Stimulated activated CD8-positive, alpha-beta memory T cell treated with anti-CD3 and anti-CD28 coated beads, Interleukin-15, amount 100 ng/mL, for 24 hours (primary cell): ENCODE measurements at places on chromosomes 6 and 20.

DNA sequence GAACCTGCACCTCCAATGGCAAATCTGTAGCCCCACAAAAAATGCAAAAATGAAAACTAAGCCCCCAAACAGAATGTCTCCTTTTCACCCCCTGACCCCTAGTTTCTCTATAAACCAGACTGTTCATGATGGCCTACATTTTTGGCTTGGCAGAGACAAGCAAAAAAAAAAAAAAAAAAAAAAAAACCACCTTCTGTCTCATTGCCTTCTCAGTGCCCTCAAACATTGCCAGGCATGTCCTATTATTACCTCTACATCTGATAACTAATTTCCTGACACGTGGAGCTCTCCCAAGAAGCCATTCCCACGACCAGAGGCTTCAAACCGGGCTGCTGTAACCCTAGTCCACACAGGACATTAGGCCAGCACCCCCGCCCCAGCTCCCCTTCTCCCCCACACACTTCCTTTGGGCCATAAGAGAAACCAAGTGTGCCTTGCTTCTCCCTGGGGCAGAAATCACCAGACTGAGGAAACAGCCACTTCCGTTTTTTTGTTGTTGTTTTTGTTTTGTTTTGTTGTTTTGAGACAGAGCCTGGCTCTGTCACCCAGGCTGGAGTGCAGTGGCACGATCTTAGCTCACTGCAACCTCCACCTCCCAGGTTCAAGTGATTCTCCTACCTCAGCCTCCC, 65.4 kb downstream of the GPR6 start:
- DNase-seq = no peak

DNA sequence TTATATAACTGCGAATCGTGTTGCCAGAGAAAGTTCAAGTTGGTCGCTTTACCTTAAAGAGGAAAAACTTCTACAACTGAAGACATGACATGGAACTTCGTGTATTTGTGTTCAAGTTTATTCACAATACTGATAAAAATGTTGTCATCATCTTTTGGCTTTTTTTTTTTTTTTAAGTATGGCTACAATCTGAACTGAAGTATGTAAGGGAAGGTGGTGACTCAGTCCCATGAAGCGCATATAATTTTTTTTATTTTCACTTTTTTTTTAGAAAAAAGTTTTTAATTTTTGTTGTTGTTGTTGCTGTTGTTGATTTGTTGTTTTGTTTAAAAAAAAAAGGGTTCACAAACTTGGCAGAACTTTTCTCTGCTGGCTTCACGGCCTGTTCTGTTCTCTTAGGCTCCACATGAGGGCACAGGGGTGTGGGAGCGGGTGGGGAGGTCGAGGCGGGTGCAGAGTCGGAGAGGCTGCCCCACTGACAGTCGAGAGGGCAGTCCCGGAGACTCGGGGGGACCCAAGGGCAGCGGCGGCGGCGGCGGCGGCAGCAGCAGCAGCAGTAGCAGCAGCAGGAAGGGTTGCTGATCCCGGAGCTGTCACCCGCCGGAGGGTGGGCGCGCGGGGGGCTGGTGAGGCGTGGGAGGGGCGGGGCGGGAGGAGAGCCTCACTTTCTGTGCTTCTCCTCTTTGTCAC, 17.0 kb downstream of the TFAP2A start:
- no peak for DNase-seq

DNA sequence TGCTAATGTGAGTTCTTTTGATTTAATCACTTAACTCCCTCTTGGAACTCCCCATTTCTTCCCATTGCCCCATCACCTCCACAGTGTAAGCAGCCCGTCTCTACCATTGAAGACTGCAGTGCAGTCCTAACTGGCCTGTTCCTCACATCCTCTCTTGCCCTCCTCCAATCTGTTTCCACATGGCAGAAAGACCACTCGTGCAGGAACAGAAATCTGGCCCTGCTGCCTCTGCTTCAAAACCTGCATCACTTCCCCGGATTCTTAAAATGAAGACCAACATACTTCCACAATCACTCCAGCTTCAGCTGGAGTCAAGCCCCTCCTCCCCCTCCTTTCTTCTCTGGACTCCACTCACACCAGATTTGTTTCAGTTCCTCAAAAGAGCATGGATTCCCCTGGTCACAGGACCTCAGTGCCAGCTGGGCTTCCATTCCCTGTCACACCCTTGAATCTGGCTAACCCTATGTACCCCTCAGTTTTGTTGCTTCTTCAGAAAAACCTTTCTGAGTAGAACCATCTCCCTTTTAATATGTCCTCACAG, 802.3 kb downstream of the MAFB start:
- DNase-seq = no peak

- peak; percentile 26 for DNase-seq
These were observed 24.0 kb downstream of the MTFR2 start for GRCh38 chr6:136226027-136226673.

DNA sequence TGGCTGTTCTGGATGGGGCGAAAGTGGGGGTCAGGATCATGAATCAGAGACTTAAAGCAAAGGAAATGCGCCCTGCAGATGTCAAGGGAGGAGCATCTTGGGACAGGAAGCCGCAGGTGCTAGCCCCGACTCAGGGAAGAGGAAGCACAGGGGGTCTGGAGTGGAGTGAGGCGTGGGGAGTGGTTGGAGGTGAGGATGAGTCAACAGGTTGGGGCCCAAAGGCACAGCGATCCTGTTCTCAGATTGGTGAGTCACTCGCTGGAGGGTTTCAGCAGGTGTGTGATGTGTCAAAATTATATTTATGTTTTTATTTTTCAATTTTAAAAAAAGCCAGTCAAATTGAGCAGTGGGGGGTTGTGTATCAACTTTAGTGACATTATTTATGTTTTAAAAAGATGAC, 19.0 kb downstream of the PACSIN1 start:
- peak; percentile 15 for DNase-seq

DNA sequence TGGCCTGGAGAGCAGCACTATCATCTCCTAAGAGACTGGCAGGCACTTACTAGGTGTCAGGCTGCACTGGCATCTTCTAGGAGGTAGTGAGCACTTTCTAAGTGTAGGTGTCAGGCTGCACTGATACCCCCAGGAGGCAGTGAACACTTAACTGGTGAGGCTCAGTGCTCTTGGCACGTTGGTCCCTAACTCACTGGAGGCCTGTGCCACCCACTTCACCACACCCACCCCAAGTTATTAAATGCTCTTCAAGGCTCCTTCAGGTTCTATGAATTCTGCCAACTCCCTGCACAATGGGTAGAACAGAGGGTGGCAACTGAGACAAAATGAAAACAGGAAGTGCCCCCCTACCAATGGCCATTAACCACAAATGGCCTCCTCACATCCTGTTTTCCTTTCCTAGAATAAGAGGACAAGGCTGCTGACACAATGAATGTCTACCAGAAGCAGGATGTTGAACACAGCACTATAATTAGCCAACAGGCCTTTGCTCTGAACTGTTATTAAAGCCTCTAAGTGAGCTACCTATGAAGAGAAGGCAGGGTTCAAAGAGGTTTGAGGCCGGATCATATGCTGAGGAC, 29.4 kb downstream of the NCOA5 start:
- no peak for DNase-seq

DNA sequence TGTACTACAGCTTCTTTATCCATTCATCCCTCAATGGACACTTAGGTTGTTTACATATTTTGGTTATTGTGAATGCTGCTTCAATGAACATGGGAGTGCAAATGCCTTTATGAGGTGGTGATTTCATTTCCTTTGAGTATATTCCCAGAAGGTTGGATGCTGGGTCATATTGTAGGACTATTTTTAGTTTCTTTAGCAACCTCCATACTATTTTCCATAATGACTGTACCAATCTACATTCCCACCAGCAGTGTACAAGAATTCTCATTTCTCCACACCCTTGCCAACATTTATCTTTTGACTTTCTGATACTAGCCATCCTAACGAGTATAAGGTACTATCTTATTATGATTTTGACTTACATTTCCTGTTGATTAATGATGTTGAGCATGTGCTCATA, 269.0 kb downstream of the C6orf118 start:
- no peak for DNase-seq

GRCh38 chr6:154962753-154963152, 32.4 kb upstream of the TIAM2 start:
- no peak for DNase-seq

DNA sequence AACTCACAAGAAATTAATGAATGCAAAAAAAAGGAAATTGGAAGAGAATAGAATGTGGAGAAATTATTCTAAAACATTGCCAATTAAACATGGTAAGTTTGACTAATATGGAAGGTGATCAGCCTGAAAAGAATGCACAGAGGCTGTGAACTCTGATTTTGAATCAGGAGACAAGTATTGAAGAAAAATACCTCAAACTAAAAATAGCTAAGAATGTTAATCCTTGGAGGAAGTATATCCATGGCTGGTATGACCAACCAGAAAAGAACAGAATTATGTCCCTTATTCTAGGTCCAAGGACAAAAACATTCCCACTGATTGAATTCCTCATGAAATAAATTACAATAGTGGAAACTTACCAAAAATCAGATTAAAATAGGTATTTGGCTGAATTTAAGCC, 7.3 kb upstream of the RIMS1 start:
- no peak for DNase-seq

- DNase-seq = no peak
These were observed 61.2 kb upstream of the SGK1 start for GRCh38 chr6:134379076-134379475.

- no peak for DNase-seq
These were observed 327.0 kb downstream of the C6orf118 start for GRCh38 chr6:164982389-164982788.

DNA sequence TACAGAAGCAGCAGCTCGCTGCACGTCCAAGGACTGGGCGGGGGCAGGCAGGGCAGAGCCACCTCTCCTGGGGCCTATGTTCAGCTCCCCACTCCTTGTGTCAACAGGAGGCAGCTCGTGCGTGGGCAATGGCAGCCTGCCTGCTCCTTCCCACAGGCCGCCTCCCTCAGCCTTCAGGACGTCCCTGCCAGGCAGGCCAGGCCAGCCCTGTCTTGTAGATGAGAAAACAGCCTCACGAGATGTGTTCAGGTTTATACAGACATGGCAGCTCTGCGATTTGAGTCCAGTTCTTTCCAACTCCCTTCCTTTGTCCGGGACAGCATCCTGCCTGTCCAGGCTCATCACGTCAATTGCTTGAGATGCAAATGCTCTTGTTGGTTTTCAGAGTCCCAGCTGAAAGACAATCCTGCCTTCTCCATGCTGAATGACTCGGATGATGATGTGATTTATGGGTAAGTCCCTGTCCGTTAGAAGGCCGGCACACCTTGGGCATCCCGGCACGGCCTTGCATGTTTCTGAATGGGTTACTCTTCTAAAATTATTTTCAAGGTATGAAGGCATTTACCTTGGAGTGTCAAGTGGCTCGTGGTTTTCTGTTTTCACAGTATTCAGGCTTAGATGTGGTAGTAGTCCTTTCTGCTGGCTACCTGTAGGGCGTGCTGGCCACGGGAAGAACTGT, 13.5 kb downstream of the DYNLT1 start:
- no peak for DNase-seq

- no peak for DNase-seq
These were observed 678.6 kb downstream of the MAFB start for GRCh38 chr20:40010483-40010882.

- no peak for DNase-seq
These were observed 63.4 kb upstream of the BTN3A2 start for GRCh38 chr6:26301638-26302037.

GRCh38 chr6:162056745-162057144, 670.8 kb downstream of the PRKN start:
- DNase-seq = no peak

GRCh38 chr6:64145658-64146057, 510.1 kb downstream of the PHF3 start:
- no peak for DNase-seq

GRCh38 chr20:37408302-37409193, 62.6 kb downstream of the SRC start:
- no peak for DNase-seq

- DNase-seq = no peak
These were observed 7.0 kb downstream of the KIAA1755 start for GRCh38 chr20:38253571-38253970.

DNA sequence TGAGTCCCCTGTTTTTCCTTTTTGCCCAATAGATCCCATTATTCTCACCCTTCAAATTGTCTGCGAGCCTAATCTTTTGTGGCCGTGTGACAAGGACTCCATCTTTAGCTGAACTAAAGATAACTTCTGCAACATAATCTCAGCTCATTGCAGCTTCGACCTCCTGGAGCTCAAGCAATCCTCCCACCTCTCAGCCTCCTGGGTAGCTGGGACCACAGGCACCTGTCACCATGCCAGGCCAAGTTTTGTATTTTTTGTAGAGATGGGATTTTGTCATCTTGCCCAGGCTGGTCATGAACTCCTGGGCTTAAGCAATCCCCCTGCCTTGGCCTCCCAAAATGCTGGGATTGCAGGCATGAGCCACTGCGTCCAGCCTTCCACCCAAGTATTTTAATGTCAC, 161.0 kb downstream of the GJA1 start:
- DNase-seq = no peak

GRCh38 chr20:62367633-62368391, 700 bp upstream of the LAMA5 start:
- no peak for DNase-seq

DNA sequence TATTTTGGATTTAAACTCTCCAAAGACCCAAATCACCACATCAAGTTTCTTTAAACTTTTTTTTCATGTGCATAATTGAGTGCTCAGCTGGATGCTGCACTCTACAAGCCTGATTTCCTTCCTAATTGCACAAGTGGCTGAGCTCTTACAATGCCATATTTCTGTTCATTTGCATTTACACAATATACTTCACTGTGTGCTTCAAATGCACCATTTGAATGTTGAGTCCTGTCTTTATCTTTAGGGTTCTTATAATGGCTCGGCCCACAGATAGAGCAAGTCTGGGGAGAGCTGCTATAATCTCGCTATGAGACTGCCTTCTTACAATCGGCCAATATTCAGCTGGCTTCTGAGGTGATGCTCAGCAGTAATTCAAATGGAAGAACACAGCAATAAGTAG, 200.6 kb upstream of the MAP3K7 start:
- no peak for DNase-seq

- DNase-seq = no peak
These were observed 133.1 kb downstream of the TRDN start for GRCh38 chr6:123503619-123504018.

DNA sequence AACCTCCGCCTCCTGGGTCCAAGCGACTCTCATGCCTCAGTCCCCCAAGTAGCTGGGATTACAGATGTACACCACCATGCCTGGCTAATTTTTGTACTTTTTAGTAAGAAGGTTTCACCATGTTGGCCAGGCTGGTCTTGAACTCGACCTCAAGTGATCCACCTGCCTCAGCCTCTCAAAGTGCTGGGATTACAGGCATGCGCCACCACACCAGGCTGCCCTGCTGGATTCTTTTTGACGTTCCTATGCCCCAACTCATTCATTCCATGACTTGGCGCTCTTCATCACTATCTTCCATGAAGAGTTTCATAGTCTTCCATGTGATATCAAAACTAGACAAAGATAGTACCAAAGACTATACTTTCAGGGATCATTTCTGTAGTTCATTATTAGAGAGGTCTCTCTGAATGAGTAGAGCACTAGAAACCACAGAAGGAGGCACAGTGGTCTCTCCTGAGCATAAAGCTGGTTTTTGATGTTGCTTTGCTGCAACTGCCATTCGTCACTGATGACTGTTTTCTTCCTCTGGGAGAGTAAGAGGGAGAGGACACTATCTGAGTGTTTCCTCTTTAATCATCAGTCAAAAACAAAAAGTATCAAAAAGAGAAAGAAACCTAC, 23.5 kb downstream of the DNAAF9 start:
- DNase-seq = no peak
